Breast epithelium (tissue), 4 donors: ENCODE measurements at places on chromosomes 6 and 20.

DNA sequence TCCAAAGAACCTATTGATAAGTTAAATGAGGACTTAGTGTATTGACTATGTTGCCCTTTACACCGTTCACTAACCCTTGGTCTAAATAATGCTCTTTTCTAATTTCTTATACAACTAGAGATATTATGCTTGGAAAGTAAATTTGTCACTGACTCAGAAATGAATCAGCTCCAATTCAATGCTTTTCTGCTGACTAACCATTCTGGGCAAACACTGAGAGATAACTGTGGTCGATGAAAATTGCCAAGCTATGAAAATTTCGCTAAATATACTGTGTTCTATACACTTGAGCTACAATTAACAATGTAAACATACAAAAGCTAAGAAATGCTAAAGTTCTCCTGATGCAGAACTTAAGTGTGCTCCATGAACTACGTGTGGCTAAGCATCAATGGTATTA, 23.1 kb upstream of the FBXO9 start:
- DNase-seq: no peak
- H3K4me3 ChIP-seq: no peak overlapping the region
- H3K4me1 ChIP-seq: no peaks in the 10 kb centered on the region
- H3K36me3 ChIP-seq: peaks cover 20% of the 10 kb centered on the region

- no peaks in the 10 kb centered on the region for H3K36me3 ChIP-seq
- H3K4me1 ChIP-seq: no peaks in the 10 kb centered on the region
- no peak for DNase-seq
- no peak overlapping the region for H3K4me3 ChIP-seq
- H3K27ac ChIP-seq: no peak overlapping the region
Observed at GRCh38 chr20:60040471-60041162, 82.4 kb downstream of the CDH26 start.

- H3K27me3 ChIP-seq: no peaks in the 10 kb centered on the region
- H3K4me1 ChIP-seq: no peaks in the 10 kb centered on the region
- H3K4me3 ChIP-seq: no peak overlapping the region
- no peaks in the 10 kb centered on the region for H3K36me3 ChIP-seq
Observed at GRCh38 chr20:16808796-16809195, 60.6 kb downstream of the OTOR start.

DNA sequence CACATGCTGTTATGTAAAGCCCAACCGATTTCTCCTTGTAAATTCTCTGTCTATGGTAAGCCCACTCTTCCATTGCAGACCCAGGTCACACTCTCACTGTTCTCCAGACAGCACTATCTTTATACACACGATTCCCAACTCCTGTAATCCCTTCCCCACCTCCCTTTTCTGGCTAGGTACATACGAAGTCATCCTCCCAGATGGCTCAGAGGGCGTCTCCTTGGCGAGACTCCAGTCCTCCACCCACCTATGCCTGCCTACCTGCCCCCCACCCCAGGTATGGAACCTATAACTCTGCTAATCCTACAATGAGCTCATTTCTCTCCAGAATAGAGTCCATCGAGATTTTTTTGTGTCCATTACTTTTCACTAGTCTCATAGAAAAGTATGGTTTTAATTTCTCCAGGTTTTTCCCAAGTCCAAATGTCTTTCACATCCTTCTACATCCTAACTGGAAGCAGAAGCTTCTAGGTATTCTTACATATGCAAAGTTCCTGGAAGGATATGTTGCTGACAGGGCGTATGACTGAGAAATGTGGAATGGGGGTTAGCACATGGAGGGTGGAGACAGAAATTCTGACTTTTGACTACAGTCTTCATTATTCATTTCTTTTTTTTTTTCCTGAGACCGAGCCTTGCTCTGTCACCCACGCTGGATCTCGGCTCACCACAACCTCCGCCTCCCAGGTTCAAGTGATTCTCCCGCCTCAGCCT, 22.8 kb downstream of the SCML4 start:
- H3K27ac ChIP-seq: no peak overlapping the region
- no peak overlapping the region for H3K4me3 ChIP-seq
- no peak for DNase-seq
- no peaks in the 10 kb centered on the region for H3K4me1 ChIP-seq
- no peaks in the 10 kb centered on the region for H3K27me3 ChIP-seq

DNA sequence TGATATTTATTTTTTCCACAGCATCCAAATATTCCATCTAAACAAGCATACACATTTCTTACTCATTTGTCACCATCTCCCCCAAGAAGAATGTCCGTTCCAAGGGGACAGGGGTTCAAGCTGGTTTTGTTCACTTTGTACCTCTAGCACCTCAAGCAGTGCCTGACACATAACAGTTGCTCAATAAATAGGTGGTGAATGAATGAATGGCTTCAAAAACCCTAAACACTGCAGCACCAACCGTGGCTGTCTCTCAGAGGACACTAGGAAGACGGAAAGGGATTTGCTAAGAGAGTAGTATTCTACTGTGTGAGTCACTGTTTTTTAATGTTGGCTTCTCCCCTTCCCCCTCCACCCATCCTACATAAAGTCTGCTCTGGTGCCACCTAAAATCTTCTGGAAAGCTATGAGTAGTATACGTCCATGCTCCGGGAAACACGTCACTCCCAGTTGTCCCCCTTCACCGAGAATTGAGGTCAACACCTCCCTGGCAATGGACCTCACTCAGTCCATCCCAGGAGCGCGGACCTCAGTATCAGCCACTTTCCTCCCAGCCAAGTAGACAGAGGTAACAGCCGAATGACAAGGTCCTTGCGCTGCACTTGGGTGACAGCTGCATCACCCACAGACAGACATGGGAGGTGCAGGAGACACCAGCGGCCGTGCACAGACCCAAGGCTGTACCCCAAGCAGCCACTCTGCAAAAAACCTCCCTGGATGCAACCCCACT, 107.4 kb downstream of the PREX1 start:
- no peak overlapping the region for H3K4me3 ChIP-seq
- H3K4me1 ChIP-seq: no peaks in the 10 kb centered on the region
- H3K27me3 ChIP-seq: no peaks in the 10 kb centered on the region
- DNase-seq: peak; percentile 28

- H3K36me3 ChIP-seq: peaks cover 12% of the 10 kb centered on the region
- no peaks in the 10 kb centered on the region for H3K4me1 ChIP-seq
Observed at GRCh38 chr20:49824206-49824605, 11.6 kb downstream of the SLC9A8 start.

GRCh38 chr6:65161661-65162060, 545.4 kb downstream of the EYS start:
- H3K27me3 ChIP-seq: no peaks in the 10 kb centered on the region
- no peak overlapping the region for H3K4me3 ChIP-seq
- H3K4me1 ChIP-seq: no peaks in the 10 kb centered on the region

- no peaks in the 10 kb centered on the region for H3K27me3 ChIP-seq
- H3K27ac ChIP-seq: no peak overlapping the region
- no peaks in the 10 kb centered on the region for H3K4me1 ChIP-seq
- no peak for DNase-seq
Observed at GRCh38 chr6:51737580-51738360, 349.6 kb downstream of the PKHD1 start.

GRCh38 chr20:57877131-57877824, 167.5 kb upstream of the PMEPA1 start:
- DNase-seq: peak; percentile 7
- no peaks in the 10 kb centered on the region for H3K27me3 ChIP-seq
- no peak overlapping the region for H3K27ac ChIP-seq
- H3K4me3 ChIP-seq: no peak overlapping the region
- H3K4me1 ChIP-seq: no peaks in the 10 kb centered on the region

GRCh38 chr6:13811627-13812358, 2.6 kb downstream of the MCUR1 start:
- DNase-seq: no peak
- no peaks in the 10 kb centered on the region for H3K36me3 ChIP-seq
- peak overlapping the region; percentile 74 for H3K27ac ChIP-seq
- peaks cover 8% of the 10 kb centered on the region for H3K4me1 ChIP-seq
